ENCODE measurements at places on chromosomes 16 and 17. TPM values are rescaled to one million over a fixed set of nuclear protein-coding genes. Genes with fewer than 3 reads are reported as not detected.

- DNase-seq, result no peak
Observed at GRCh38 chr17:71631483-71631882, 489.3 kb upstream of the SOX9 start.

GRCh38 chr17:20202141-20202621 is 193.0 kb downstream of the SPECC1 start:
- DNase-seq, result no peak

- DNase-seq, result peak; percentile 24
Observed at GRCh38 chr16:8962393-8963009, 1.2 kb downstream of the USP7 start.

DNA sequence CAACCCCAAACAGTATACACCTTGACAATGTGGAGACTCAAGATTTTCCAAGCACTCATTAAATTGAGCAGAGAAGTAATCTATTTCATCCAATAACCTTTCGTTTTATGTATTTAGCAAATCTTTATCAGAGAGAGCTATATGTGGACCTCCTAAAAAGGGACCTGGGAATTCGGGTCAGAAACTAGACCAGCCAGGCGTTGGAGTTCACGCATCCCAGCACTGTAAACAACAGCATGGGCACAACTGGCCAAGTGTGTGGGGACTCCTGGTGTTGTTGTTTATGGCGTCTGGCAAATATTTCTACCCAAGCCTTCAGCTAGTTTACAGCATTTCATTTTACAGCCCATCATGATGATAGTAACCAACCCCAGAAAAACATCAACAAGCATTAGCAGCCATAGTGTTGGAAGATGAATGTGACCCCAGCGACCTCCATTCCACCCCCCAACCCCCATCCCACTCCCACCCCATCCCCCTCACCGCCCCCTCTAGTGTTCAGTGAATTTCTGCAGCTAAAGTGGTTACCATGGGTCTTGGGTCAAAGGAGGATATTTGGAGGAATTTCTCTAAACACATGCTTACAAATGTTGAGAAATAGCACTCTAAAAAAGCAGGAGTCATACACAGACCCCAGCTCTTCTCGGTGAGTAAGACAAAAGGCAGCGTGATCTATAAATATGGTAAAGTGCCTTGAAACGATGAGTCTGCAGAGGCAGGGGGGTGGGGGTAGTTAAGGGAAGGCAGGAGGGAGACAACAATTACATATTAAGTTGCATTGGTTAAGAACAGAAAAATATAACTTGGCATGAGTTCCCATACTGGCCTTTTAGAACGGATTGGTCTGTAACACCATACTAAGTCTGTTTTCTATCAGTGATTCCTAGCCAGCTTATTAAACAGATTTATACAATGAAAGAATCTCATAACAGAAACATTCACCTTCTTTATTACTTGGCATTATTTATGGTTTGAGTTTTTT is 91.4 kb upstream of the TBX2 start:
- no peak for DNase-seq

DNA sequence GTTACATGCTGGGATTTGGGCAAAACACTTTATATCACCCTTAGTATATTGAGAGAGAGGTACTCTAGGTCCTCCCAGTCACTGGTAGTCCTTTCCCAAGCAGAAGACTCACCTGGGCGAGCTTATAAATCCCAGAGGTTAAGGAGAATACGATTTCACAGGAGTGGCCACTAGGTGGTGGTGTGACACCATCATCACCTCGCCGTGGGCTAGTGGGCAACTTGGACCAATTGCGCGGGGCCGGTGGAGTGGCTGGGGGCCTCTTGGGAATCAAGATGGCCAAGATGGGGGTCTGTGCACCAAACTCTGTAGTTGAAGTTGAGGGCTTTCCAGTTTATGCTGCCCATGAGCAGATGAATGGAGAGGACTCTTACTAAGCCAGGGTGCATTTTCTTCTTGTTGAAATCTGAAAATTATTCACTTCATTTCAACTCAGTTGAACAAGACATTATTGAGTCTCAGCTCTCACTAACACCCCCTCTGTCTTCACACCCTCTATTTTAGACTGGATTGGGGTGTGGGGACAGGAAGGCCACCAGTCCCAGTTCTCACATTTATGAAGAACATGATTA is 38.2 kb upstream of the PIRT start:
- peak; percentile 19 for DNase-seq

DNA sequence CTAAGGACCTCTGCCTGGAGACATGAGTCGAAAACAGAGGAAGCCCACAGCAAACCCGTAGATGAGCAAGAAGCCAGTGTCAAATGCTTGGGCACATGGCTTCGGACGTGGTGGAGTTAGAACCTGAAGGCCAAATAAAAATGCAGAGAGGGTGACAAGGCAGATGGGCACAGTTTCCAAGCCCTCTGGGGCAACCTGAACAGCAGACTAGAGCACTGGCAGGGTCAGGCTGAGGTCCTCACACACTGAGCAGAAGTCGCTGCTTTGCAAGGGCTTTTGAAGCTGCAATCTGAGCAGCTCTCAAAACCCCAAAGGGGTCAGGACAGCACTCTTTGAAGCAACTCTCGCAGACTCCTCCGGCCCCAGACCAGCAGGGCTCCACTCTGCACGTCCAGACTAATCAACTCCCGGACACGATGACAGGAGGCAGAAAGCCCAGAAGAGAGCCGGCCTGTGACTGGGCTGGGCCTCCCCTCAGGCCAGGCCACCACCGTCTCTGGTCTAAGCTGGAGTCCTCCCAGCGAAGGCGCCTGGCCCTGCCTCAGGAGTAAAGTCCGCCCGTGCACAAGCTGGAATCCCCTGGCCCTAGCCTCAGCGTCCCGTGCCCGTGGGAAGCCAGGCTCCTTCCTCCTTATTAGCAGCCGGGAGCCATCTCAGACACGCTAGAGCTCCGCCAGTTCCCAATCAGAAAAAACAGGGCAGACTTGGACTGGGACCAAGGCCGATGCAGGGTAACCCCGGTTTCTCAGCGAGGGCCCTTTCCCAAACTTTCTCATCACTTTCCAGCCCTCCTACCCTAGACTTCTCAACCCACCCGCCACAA is 924 bp downstream of the SMARCD2 start:
- DNase-seq, result peak; percentile 58

GRCh38 chr17:13590441-13590840 is 11.3 kb downstream of the HS3ST3A1 start:
- DNase-seq, result no peak

DNA sequence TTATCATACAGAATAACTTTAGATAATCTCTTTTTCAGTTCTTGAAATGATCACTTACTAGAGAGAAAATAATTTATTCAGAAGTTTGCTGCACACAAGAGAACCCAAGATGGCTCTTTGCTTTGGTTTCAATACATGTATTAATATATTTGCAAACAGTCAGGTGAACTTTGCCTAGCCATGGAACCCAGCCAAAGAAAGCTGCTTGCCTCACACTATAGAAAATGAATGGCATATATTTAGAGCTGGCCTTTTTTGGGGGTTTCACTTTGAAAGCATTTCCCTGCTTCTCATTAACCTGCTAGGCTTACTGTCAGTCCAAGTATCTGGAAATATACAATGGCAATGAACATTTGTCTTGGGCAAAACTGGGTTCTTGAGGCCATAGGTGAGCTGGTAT is 75.3 kb downstream of the MRTFB start:
- no peak for DNase-seq

DNA sequence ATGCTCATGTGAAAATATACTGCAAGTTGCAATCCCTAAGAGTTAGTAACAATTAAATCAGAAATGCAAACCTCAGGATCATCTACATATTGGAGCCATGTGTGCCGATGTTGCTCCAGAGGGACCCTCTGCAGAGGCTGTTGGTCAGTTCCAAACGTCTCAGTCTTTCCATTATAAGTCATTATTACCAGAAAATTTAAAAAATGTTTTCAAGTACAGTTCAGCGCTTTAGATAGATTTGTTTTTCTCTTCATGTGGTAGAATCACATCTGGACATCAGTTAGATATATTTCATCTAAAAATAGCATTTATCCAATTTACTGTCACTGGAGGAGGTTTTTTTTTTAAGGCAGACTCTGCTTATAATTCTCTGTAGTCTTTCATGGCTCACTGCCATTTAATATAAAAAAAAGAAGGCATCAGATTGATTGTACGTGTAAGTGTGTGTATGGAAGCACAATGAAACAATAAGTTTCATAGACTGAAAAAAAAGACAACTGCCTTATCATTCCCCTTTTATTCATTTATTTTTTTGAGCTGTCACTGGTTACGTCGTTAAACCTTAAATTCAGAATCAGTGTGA is 46.1 kb upstream of the MARCHF10 start:
- no peak for DNase-seq

DNA sequence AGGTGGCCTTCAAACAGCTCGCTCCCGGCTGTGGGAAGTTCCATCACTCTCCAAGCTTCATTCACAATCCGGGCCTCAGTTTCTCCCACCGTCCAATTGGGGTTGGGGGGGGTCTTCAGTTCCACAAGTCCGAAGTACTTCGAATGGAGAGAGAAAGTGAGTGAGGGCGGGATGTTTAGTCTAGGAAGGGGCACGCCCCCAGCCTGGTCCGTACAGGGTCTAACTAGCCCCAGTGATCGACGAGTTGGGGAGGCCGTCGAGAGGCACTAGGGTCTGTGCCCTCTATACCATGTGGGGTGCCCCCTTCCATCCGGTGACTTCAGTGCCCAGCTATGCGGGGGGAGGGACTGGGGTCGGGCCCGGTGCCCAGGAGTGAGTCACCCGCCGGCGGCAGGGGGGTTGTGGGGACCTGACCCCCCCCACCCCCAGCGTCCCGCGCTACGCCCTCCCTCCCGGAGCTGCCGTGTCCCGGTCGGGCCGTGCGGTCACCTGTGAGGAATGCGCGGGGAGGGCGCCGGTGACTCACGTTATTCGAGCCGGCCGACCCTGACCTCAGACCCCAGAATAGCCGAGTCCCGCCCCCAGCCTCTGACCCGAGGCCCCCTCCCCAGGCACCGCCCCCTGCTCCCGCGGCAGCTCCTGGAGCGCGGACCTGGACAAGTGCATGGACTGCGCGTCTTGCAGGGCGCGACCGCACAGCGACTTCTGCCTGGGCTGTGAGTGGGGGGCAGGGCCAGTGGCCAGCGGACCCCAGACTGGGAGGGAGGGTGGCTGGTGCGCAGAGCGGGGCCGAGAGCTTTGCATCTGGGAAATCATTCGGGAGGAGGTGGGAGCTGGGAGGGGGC is 658 bp downstream of the TNFRSF12A start:
- DNase-seq, result peak; percentile 91

GRCh38 chr17:57833179-57833939 is 16.5 kb downstream of the MRPS23 start:
- peak; percentile 82 for DNase-seq

GRCh38 chr17:81480140-81481072 is 32.2 kb downstream of the ACTG1 start:
- peak; percentile 75 for DNase-seq

DNA sequence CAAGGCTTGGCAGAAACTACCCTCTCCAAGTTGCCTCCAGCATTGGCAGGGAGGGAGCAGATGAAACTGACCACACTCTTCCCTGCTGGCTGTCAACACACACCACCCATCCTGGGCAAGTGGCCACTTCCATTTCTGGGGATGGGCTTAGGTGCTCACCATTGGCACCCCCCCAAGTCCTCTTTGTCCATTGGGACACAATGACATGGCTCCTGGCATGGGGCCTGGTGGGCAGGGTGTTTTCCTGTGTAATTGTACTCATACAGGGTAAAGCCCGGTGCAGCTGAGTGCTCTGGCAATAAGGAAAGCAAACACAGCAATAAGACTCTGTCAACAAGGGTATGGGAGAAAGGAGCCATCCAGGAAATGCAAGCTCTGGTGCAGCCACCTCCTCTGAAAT is 22.6 kb downstream of the SCNN1B start:
- peak; percentile 23 for DNase-seq

GRCh38 chr17:32971171-32971570 is 20.5 kb upstream of the SPACA3 start:
- no peak for DNase-seq

DNA sequence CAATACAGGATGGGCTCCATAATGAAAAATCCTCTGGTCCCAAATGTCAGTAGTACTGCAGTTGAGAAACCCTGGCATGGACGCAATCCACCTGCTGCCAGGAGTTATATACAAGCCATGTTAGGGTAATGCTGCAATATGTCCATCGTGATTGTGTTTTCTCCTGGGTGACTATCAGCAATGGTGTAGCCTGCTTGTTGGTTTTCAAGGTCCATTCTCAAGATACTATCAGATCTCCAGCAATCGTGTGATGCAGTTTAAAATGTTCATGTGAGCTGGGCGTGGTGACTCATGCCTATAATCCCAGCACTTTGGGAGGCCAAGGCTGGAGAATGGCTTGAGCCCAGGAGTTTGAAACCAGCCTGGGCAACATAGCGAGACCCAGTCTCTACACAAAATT is 24.0 kb downstream of the ABCC1 start:
- DNase-seq, result peak; percentile 66

DNA sequence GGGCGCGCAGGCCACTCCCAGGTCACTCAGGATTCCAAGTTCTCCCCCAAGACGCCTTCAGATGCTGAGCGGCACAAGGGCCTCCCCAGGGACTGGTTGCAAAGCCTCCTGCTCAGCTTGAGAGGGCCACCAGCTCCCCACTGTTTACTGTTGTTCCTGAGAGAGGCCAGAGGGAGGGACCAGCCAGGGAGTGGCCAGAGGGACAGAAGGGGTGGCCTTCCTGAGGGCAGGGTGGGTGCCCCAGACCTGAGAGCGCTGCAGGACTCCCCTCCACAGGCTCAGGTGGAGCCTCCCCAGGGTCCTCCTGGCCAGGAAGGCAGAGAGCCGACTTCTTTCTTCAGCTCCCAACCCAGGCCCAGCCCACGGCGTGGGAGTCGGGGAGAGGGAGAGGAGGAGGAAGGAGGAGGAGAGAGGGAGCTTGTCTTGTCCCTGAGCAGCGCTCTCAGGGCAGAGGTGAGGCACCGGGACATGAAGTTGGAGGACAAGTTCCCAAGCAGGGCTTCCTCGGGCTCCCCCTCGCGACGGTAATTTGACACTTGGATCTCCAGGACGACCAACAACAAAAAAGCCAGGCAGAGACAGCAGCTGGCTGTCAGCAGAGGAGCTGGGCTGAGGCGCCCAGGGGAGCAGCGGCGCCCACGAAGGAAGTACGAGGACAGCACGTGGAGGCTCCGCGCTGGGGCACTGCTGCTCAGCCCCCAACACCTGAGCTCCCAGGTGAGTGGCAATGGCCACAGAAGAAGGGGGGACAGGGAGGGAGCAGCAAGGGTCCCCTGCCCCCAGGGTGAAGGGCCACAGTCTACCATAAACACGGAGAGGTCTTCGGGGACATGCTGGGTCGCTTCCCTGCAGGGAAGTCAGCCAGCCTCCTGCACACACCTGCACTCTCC is 497 bp downstream of the SMIM5 start:
- peak; percentile 95 for DNase-seq

The CLEC18A gene
- not detected for total RNA-seq

The KRT16 gene
- total RNA-seq, result 0.21 TPM

The KRTAP4-1 gene
- not detected for total RNA-seq

The RAP1GAP2 gene
- total RNA-seq, result 0.93 TPM

The RSKR gene
- 7.6 TPM for total RNA-seq

The PKD1 gene
- 59.1 TPM for total RNA-seq

The MYO15A gene
- 0.60 TPM for total RNA-seq

The CYB5D1 gene
- total RNA-seq, result 10.4 TPM

The NEURL4 gene
- 24.0 TPM for total RNA-seq

The KRTAP1-5 gene
- total RNA-seq, result not detected

The CD2BP2 gene
- total RNA-seq, result 57.3 TPM

Data from psoas muscle (tissue), 8 donors.